Stimulated activated CD4-positive, alpha-beta T cell treated with anti-CD3 and anti-CD28 coated beads, TNF-alpha, amount 100 ng/mL, for 4 hours (primary cell): ENCODE measurements at places on chromosomes 13 and 19.

- no peak for DNase-seq
These were observed 1.9 kb downstream of the LDLR start for GRCh38 chr19:11090997-11091702.

GRCh38 chr13:43307921-43308433 lies 284.6 kb downstream of the DNAJC15 start:
- DNase-seq = no peak

DNA sequence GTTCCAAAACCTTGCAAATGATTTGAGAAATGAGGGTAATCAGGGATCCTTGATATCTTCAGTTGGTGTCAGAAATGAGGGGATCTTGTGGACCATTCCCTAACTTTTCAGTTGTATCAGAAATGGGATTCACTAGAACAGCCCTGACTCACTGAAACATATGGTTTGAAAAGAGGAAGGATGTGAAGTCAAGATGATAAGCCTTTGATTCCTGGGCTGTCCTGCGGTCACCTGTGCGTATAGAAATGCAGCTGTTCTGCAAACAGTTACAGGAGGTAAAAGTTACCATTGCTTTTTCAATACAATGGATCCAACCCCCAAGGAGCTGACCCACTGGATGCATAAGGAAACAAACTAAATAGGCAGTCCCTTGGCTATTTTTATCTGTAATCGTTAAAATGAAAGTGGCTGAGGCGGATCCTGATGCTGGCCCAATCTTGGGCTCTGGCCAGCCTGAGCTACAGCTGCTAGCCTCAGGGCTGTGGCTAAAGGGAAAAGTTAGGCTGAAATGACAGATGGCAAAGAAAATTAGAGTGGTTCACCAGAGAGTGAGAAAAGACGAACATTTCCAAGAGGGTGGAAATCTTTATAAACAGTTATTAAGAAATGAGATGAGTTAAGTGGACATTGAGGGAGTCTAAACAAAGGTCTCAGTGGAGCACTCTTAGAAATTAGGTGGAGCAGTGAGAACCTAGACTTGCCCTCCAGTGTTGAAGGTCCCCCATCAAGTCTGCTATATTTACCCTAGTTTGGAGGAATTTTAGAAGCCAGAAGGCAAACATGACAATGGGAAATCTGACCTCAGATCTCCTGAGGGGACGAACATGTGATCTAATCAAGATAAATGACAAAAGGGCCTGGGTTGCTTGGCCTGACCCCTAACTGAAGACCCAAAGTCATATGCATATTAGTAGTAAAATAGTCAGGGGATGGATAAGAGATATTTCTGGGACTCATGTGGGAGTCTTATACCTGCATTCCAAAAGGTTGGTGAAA lies 7.6 kb downstream of the SIGLECL1 start:
- no peak for DNase-seq

- no peak for DNase-seq
These were observed 378.5 kb downstream of the LMO7 start for GRCh38 chr13:76014406-76015318.

- DNase-seq = no peak
These were observed 5.6 kb downstream of the GFY start for GRCh38 chr19:49430678-49431329.

DNA sequence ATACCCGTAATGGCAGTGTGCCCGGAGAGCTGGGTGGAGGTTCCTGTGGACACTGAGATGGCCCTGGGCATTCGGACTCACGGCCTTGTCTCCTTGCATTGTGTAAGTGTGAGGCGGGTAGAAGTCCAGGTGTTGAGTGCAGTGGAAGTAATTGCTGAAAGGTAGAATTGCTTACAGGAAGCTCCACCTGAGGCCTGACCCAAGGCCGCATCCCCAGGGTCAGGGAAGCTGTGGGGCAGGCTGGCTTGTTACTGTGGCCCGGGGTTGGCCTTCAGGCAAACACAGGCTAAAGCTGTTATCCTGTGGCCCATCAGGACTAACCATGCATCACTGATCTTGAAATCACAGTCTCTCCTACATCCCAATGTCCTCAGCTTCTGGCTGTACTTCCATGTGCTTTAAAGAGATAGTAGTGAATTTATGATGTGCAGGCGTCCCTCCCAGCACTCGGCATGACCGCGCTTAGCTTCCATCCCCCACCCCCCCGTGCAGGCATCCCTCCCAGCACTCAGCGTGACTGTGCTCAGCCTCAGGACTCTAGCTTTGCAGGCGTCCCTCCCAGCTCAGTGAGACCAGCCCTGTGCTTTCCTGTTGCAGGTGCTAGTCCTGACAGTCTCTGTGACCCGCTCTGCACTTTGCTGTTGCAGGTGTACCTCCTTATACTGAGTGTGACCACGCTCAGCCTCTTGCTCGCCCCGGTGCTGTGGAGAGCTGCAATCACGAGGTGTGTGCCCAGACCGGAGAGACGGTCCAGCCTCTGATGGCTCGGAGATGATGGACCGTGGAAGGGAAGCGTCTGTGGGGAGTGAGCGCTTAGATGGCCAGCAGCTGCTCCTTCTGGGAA lies 35.6 kb upstream of the TFDP1 start:
- DNase-seq = no peak

DNA sequence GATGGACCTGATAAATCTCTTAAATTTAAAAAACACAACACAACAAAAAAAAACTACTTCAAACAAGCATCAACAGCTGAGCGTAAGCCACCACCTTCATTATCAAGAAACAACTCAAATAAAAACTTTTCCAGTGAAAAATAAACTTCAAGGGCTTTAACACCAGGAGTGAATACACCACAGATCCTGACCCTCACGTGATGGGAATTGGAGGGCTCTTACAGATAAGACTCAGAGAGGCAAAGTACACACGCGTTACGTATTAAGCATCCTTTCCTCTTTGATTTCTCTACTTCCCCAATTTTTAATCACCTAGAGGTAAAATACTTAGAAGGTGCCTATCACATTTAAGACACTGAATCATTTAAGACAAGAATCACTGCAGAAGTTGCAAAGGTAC lies 573 bp upstream of the STARD13 start:
- DNase-seq = no peak

GRCh38 chr19:28793391-28794168 lies 419.4 kb downstream of the UQCRFS1 start:
- no peak for DNase-seq

GRCh38 chr13:30882026-30882850 lies 23.8 kb upstream of the MEDAG start:
- no peak for DNase-seq

DNA sequence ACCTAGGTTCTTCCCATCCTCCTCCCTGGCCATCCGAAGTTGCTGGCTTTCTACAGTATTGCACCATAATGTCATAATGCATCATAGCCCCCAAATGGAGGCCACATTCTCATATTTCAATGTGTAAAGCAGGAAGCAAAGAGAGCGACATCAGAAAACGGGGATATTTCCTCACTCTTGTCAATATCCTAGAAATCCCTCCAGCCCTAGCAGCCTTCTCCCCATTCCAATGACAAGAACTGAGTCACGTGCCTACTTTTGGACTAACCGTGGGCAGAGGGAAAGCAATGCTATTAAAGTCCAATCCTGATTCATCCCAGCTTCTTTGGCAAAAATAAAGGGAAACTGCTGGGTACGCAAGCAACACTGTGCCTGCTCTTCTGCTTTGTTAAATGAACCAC lies 4.3 kb upstream of the RAP2A start:
- no peak for DNase-seq

DNA sequence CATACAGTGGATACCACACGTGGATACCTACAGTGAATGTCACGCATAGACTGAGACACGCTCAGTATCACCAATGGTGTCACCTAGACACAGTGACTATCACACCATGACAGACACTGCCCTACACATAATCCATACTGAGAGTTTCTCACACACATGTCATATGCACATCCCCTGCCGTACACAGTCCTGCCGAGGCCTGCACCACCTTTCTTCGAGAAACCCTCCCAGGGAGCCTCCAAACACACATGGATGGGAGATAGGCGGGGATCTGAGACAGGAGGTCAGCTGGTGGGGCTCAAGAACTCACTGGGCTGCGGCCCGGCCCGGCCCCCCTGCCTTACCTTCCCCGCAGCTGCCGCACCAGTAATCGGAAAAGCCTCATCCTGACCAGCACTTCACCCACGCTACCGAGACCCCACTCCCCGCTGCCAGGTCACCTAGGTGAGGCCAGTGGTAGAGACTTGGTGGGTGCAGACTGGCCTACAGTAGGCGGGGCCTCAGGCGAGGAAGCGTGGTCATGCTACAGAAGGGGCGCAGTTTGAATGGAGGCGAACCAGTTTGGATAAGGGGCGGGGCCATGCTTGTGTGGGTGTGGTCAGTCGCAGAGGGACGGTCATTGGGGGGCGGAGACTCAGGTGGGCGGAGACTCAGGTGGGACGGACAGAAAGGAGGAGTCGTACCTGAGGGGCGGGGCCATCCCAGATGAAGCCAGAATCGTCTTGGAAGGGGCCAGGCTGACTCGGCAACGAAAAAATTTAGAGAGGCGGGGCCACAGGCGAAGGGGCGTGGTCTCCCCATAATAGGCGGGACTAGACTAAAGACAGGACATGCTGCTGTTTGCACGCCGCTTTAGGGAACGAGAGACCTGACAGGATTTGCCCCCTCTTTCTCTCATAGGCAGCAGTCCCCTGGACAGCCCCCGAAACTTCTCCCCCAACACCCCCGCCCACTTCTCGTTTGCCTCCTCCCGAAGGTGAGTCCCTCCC lies 2.1 kb downstream of the MAST1 start:
- no peak for DNase-seq

GRCh38 chr13:20767309-20767943 lies 6.3 kb downstream of the EEF1AKMT1 start:
- DNase-seq = no peak

GRCh38 chr13:43136920-43137575 lies 113.7 kb downstream of the DNAJC15 start:
- no peak for DNase-seq

- no peak for DNase-seq
These were observed 14.5 kb downstream of the KPNA3 start for GRCh38 chr13:49777746-49778614.

DNA sequence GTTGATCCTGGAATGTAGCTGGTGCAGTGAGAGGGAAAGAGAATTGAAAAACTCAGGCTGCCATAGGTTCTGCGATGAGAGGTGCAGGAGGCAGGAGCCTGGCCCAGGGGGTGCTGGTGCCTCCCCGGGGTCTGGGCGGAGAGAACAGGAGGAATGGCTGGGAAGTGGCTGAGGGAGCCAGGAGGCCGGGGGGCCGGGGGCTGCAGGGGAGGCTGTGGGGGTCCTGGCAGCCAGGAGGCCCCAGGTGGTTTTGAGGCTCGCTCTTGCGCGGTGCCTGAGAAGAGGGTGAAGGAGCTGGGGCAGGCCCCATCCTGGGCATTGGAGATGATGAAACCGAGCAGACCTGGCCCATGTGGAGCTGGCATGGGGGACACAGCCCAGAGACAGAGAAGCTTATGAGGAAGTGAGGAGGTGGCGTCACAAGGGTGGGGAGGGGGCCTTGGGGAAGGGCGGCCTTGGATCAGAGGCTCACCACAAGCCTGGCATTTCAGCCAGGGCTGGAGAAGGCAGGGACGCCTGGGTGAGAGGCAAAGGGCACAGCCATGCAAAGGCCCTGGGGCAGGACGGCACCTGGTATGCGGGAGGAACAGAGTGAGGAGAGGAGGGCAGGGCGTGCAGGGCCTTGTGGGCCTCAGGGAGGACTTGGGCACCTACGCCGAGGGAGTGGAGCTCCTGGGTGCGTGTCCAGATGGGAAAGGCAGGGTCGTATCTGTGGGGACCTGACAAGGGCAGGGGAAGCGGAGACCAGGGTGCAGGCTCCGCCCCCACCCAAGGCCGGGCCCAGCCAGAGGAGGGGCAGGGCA lies 1.3 kb upstream of the TEKTIP1 start:
- no peak for DNase-seq

- no peak for DNase-seq
These were observed 59.2 kb downstream of the STK24 start for GRCh38 chr13:98517576-98518310.

DNA sequence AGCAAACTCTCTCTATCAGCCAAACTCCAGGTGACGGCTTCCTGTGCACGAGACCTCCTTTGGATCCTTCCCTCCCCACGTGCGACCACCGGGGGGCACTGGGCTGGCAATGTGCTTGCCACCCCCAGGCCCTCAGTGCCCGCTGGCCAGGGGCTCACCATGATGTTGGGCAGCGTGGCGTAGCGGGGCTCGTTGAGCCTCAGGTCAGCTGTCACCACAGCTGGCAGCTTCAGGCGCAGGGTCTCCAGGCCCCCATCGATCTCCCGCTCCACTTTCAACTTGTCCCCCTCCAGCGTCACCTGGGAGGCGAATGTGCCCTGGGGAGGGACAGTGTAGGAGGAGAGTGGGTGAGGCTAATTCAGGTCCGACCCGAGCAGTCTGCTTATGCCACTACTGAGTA lies 4.8 kb upstream of the VSIG10L start:
- no peak for DNase-seq

- no peak for DNase-seq
These were observed 15.4 kb downstream of the CEBPA start for GRCh38 chr19:33286899-33287298.

GRCh38 chr13:83470133-83470797 lies 412.0 kb downstream of the SLITRK1 start:
- no peak for DNase-seq

GRCh38 chr19:36488846-36489117 lies 579 bp downstream of the ZNF566 start:
- DNase-seq = no peak

DNA sequence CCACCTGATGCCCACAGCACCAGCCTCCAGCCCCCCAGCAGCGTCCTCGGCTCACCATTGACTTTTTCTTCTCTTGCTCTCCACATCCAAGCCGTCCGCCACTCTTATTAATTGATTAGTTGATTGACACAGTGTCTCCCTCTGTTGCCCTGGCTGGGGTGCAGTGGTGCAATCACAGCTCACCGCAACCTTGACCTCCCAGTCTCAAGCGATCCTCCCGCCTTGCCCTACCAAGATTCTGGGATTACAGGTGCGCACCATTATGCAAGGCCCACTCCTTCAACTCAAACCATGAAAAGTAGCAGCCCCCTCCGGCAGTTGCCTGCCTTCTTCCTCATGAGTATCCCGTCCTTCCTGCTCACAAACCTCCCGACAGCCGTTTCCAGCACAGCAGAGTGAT lies 921 bp upstream of the TEX29 start:
- no peak for DNase-seq

DNA sequence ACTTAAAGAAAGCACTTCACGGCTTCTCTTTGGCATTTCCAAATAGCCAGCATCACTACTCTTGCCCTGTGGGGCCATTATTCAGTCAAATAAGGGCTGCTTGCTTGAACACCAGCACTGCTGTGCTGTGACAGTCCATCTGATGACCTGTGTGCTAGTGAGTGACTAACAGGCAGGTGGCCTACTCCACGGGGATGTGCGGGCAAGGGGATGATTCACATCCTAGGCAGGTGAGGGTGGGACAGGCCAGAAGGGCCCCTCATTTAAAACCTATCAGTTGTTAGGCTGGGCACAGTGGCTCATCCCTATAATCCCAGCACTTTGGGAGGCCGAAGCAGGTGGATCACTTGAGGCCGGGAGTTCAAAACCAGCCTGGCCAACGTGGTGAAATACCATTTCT lies 8.2 kb downstream of the CCNE1 start:
- no peak for DNase-seq
